ENCODE measurements at places on chromosomes 4 and X.

- ATAC-seq, result no peak
Observed at GRCh38 chr4:120111745-120112144, 45.1 kb upstream of the MAD2L1 start.

DNA sequence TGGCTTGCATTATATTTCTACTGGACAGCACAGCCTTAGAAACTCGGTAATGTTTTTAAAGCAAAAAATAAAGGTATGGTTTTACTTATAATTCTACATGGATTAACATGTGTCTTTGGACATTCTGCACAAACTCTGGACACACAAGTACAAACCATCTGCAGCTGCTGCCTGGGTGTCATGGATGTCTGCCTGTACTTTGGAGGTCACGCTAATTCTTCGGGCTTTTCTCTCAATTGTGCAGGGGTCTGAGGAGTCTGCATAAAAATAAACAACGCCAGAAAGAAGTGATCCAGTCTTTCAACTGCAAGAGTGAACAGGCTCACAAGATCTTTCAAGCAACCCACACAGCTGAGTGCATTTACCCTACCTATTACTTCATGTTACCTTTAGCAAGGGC is 55.2 kb downstream of the TAB3 start:
- ATAC-seq, result no peak

GRCh38 chr4:127631420-127631819 is 1.3 kb upstream of the INTU start:
- no peak for ATAC-seq

DNA sequence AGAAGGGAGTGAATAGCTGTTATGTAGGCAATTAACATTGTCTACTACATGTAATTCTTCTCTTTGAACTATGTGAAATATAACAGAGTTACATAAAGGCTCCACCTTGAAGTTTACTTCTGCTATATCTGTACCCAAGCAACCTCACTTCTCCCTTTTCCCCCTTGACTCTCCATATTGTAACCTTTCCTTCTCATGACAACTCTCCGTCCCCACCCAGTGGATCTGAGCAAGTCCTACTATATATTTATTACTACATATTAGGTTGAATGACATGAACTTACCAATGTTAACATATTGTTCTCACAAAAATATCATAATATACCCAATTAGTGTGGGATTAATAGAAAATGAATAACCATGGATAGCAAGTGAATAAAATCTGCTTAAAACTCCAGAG is 93.2 kb upstream of the ATP8A1 start:
- ATAC-seq, result no peak

DNA sequence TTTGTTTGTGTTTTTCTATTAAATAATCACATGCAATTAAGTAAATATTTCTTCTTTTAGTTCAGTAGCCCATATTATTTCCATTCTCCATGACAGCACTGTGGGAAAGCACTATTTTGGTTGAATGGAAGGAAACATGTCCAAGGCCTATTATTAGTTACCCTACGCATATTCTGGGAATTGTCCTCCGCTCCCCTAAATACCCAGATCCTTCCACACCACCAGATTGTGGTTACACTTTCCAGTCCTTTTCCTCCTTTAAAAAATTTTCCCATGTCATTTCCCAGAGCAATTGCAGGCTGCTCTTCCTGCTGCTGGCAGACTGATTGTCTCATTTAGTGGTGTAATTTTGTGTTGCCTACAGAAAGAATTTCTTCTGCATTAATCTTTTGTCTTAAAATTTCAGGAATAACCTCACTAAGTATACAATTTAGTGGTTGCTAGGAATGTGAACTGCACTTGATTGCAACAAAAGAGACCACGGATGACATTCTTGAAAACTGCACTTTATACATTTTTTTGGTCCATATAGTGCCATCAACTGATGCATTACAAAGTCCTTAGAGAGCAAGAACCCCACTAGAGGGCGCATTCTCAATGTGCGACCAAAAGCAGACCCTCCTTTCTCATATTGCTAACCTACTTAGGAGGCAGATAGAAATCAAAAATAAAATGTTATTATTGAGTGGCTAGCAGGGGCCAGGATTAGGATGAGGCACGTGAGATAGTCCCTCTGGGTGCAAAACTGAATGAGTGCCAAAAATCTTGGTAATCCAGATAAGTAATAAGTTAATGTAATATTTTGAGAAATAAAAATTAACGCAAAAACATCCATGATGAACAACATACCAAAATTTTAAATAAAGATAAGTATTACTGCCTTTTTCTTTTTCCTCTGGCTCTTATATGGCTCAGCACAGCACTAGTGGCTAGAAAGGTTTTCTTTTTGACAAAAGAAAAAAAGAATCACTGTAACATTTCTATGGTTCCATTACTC is 98.8 kb upstream of the IQCM start:
- ATAC-seq, result no peak

GRCh38 chr4:13476152-13476551 is 8.0 kb downstream of the RAB28 start:
- no peak for ATAC-seq

- no peak for ATAC-seq
Observed at GRCh38 chr4:158996669-158997074, 106.2 kb upstream of the RAPGEF2 start.

GRCh38 chrX:30275498-30275897 is 28.6 kb downstream of the MAGEB1 start:
- no peak for ATAC-seq

- no peak for ATAC-seq
Observed at GRCh38 chr4:148114436-148114835, 327.8 kb downstream of the NR3C2 start.

DNA sequence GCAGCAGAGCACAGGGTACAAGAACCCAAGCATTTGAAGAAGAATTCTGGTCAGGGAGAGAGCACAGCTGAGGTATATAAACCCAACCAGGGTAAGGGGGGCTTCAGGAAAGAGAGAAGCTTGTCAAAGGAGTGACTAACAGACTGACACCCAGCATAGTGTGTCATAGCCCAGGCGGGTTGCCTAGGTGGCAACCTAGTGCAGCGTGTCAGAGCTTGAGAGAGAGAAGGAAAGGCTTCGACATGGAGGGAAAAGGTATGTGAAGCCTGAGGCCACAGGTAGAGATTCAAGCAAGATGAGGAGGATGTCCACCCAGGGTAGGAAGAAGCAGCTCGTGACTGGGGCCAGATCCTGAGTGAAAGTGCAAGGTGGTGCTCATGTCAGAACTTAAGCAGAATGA is 8.5 kb upstream of the ANTXR2 start:
- ATAC-seq, result no peak

DNA sequence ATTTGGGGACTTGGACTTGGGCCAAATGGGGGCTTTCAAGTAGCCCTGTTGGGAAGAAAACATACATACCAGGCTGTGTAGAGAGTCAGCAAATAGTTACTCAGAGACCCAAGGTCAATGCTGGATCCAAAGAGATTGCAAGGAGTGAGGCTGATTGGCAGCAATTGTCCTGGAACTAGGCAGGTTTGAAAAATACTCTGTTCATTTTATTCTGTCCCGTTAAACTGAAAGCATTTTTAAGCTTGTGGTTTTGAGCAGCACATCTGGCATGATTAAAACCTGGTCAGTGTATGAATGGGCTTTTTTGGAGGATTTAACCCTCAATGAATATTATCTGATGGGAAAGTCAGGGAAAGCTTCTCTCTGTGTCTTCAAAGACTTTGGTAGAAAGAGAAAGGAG is 294.3 kb upstream of the BOD1L1 start:
- no peak for ATAC-seq

- no peak for ATAC-seq
Observed at GRCh38 chrX:133185119-133185518, 33.0 kb downstream of the TFDP3 start.

DNA sequence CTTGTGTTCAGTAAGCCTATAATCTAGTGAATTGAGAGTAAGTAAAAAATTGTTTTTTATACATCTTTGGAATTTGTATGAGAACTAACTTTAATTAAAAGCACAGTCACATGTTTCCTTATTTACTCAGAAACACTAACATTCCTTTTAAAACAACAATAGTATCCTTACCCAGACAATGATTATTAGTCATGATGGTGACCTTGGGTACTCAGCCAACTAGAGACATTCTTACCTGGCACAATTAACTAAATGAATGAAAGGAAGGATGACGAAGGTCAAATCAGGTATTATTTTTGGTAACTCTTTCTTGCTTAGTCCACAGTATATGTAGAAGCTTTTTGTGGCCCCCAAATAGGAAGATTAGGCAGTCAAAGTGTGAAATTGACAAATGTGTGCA is 901.0 kb downstream of the FAT4 start:
- no peak for ATAC-seq

- ATAC-seq, result peak; percentile 88
Observed at GRCh38 chr4:13240066-13240465, 244.1 kb downstream of the RAB28 start.

Measured in activated T-helper 17 cell treated with anti-CD3 and anti-CD28 coated beads, Interleukin-2, amount 50 U/mL, for 72 hours (primary cell).